Thoracic aorta (tissue), 2 donors: ENCODE measurements at places on chromosomes 5 and 9.

- peak overlapping the region; percentile 65 for H3K27ac ChIP-seq
- H3K4me3 ChIP-seq = no peak overlapping the region
- no peaks in the 10 kb centered on the region for H3K27me3 ChIP-seq
- DNase-seq = no peak
- H3K4me1 ChIP-seq = peaks cover 15% of the 10 kb centered on the region
Measured at GRCh38 chr5:61619777-61620518, 287.9 kb downstream of the ZSWIM6 start.

DNA sequence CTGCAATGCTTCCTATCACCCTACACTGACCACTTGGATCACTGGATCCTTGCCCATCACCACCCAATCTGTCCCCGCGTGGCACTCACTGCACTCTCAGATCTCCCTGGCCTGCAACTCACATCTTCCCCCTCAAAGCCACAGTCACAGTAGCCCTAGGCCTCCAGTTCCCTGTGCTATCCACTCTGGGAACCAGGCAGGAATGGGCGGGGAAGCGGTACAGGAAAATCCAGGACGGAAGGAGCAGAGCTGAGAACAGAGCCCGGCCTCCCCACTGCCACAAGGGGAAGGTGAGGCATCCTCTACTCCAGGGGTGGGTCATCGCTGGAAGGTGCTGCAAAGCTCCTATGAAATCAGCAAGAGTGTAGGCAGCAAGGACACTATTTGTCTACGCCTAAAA, 102.6 kb downstream of the ESM1 start:
- no peak for DNase-seq
- no peaks in the 10 kb centered on the region for H3K36me3 ChIP-seq
- peaks cover 5% of the 10 kb centered on the region for H3K4me1 ChIP-seq
- H3K27me3 ChIP-seq = no peaks in the 10 kb centered on the region

GRCh38 chr5:56247592-56247991, 14.5 kb upstream of the ANKRD55 start:
- H3K4me3 ChIP-seq = no peak overlapping the region

- no peaks in the 10 kb centered on the region for H3K27me3 ChIP-seq
- no peak overlapping the region for H3K27ac ChIP-seq
- no peaks in the 10 kb centered on the region for H3K4me1 ChIP-seq
- no peak overlapping the region for H3K4me3 ChIP-seq
Measured at GRCh38 chr9:33661176-33661575, 134.2 kb upstream of the PRSS3 start.
